ENCODE measurements at places on chromosomes 4 and X. TPM values are rescaled to one million over a fixed set of nuclear protein-coding genes. Genes with fewer than 3 reads are reported as not detected.

- H3K27ac ChIP-seq: no peak overlapping the region
- no peaks in the 10 kb centered on the region for H3K27me3 ChIP-seq
- no peak overlapping the region for H3K4me3 ChIP-seq
- no peaks in the 10 kb centered on the region for H3K36me3 ChIP-seq
- H3K4me1 ChIP-seq: no peaks in the 10 kb centered on the region
These were observed 54.2 kb downstream of the AWAT2 start for GRCh38 chrX:69995362-69996112.

DNA sequence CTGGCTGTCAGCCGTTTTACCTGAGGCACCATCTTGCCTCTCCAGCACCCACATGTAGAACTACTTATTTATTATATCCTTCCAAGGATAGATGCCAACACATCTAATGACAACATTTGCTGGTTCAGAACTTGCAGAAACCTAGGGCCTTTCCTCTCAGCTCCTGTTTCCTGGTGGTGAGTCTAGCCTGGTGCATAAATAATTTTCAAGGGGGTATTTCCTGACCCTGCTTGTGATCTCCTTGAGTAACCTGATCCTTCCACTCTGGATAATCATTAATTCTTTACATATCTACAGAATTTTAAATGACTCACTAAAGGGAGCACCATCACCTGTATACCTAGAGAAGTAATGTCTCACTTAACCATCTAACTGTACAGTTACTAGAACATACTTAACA, 153.4 kb downstream of the PPARGC1A start:
- DNase-seq: no peak
- H3K4me3 ChIP-seq: no peak overlapping the region
- no peaks in the 10 kb centered on the region for H3K4me1 ChIP-seq

DNA sequence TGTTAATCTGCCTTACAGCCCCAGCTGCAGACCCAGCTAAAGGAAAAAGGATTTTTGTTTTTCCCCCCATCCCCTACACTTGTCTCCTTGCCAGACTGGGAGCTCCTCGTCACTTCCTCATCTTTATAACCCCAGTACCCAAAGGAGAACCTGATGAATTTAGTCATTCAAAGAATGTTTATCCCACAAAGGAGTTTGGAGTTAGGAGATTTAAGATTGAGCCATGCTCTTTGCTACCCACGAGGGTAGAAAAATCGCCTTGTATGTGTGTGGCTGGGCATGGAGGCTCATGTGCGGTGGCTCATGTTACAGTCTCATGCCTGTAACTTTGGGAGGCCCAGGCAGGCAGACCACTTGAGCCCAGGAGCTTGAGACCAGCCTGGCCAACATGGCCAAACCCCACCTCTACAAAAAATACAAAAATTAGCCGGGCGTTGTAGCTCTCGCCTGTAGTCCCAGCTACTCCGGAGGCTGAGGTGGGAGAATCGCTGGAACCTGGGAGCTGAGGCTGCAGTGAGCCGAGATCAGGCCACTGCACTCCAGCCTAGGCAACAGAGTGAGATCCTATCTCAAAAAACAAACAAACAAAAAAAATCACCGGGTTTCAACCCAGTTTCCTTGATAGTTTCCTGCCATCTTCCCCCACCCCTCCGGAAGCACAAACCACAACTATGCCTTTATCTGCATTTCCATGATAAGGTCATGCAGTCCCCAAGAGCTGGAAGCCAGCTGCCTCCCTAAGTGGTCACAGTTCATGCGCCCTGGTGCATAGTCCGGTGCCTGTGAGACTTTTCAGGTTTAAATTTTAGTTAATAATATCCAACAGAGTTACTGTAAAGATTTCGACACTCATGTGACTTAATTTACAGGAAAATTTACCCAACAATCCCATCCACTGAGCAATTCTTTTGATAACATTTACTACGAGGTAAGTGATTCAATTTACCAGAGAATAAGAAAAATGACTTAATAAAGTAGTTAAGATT, 1.5 kb downstream of the CFAP97 start:
- peak; percentile 22 for DNase-seq
- H3K4me3 ChIP-seq: no peak overlapping the region

DNA sequence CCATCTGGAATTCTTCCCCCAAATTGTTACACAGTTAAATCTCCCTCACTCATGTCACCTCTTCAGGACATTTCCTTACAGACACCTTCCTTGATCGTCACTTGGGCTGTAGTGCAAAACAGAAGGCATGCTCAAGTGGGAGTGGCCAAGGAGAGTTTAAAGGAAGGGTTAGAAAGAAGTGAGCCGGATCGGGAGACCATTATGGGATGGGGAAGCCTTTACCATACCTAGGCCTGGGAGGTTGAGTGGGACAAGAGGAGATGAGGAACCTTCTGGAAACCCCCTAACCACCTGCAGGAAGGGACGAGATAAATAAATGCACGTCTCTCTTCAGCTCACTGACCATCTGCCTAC, 102.7 kb downstream of the UCHL1 start:
- no peak for DNase-seq
- no peak overlapping the region for H3K27ac ChIP-seq
- no peaks in the 10 kb centered on the region for H3K36me3 ChIP-seq
- no peak overlapping the region for H3K4me3 ChIP-seq
- no peaks in the 10 kb centered on the region for H3K27me3 ChIP-seq

DNA sequence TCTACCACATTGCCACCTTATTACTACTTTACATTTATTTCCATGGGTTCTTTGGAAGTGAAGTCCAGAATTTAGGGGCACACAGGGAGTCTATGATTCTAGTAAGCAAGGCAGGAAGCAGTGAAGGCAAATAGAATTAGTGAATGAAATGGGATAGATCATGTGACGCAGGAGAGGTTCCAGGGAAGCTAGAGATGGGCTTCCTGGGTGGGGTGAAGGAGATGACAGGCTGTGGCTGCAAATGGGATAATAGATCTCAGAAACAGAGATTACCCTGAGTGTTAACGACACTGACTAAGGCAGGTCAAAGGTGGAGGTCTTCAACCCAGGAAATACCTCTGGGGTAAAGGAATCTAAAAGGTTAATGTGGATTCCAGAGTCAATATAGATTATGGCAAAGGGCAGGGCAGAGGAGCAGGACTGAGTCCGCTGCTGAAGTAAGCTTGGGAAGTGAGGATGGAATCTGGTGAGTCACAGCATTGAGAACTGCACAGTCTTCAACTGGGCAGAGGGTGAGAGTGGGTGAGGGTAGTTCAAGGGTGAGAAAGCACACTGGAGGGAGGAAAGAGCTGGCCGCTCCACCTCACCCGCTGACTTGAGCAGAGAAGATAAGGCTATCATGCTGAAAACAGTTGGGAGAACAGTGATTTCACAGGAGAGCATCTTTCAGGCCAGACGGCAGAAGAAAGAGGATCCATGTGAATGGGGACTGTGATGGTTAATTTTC, 70.8 kb downstream of the ANXA3 start:
- no peak overlapping the region for H3K27ac ChIP-seq
- no peaks in the 10 kb centered on the region for H3K36me3 ChIP-seq
- H3K27me3 ChIP-seq: no peaks in the 10 kb centered on the region
- DNase-seq: no peak

- peak within 1 kb of the TSS; percentile 46 for H3K27ac ChIP-seq
- peak within 1 kb of the TSS; percentile 58 for H3K4me3 ChIP-seq
- peaks cover 5% of the 10 kb centered on the region for H3K36me3 ChIP-seq
- H3K27me3 ChIP-seq: no peaks in the 10 kb centered on the region
These were observed at the start of gene FAM120C for GRCh38 chrX:54182864-54183613. FAM120C (minus strand) TSS chrX:54183254; CDS start chrX:54183198, 56 bp downstream.

DNA sequence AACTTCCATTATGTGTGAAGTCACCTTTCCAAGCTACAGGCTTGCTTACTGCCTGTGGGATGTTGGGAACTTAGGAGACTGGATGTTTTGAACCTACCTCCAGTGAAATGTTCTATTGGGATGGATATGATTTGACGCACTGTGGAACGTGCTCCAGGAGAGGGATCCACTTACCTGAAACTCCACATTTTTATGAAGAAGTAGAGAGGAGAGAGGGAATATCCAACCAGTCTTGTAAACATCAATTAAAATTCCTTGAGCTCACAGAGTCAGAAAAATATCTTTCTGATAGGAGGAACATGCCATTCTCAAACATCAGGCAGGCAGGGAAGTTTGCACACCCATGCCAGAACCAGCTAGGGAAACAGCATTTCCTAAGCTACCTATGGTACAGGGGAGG, 91.1 kb upstream of the MAOA start:
- no peaks in the 10 kb centered on the region for H3K27me3 ChIP-seq
- no peak overlapping the region for H3K27ac ChIP-seq
- H3K36me3 ChIP-seq: no peaks in the 10 kb centered on the region
- H3K4me1 ChIP-seq: no peaks in the 10 kb centered on the region
- no peak overlapping the region for H3K4me3 ChIP-seq

- DNase-seq: no peak
- no peaks in the 10 kb centered on the region for H3K27me3 ChIP-seq
- H3K36me3 ChIP-seq: no peaks in the 10 kb centered on the region
- no peak overlapping the region for H3K4me3 ChIP-seq
- no peak overlapping the region for H3K27ac ChIP-seq
These were observed 17.4 kb downstream of the SORBS2 start for GRCh38 chr4:185794637-185795036.

- no peaks in the 10 kb centered on the region for H3K27me3 ChIP-seq
- no peaks in the 10 kb centered on the region for H3K36me3 ChIP-seq
- H3K4me1 ChIP-seq: no peaks in the 10 kb centered on the region
These were observed 718.9 kb downstream of the ADGRL3 start for GRCh38 chr4:61918987-61919386.

GRCh38 chr4:11446155-11446811, 17.6 kb upstream of the HS3ST1 start:
- H3K4me1 ChIP-seq: no peaks in the 10 kb centered on the region
- no peaks in the 10 kb centered on the region for H3K36me3 ChIP-seq
- H3K27ac ChIP-seq: no peak overlapping the region
- no peak for DNase-seq
- no peak overlapping the region for H3K4me3 ChIP-seq

DNA sequence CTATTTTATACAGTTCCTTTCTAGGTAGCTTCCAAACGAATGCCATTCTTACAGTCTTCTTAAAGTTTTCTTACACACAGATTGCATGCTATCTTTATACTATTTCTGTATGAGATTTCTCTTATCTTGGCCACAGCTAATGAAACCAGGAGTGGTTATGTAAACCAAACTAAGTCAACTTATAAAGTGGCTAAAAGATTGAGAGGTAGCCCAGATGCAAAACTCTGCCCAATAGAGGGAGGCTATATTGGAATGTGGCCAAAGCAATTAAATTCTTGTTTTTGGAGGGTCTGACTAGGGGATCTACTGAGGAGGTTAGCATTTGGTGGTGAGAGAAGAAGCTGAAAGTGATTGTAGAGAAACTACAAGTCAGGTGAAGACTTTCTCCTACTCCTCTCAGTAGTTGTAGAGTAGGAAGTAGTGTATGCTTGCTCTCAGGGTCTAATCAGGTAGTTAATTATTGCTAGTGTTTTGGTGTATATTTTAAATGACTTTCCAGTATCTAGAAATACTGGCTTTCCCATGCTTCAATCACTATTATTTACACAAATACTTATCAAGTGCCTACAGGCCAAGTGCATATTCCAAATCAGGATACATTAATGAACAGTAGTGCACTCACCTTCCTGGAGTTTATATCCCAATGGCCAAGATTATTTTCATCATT, 104.2 kb upstream of the HPGD start:
- DNase-seq: no peak
- no peak overlapping the region for H3K4me3 ChIP-seq
- no peaks in the 10 kb centered on the region for H3K4me1 ChIP-seq

DNA sequence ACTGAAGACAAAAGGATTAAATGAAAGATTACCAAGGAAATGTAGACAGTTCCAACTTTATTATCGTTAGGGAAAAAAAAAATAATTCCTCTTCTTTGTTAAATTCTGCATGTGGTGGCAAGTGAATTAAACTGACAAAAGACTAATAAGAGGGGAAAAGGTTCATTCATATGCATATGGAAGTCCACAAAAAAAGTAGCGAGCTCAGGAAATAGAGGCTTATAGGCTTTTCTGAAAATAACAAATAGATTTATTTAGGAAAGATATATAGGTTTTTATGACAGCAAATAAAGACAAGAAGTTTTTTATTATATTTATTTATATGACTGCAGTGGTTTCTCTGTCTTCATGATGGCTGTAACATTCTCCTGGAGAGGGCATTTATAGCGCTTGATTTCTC, 246.0 kb downstream of the NAF1 start:
- no peak for DNase-seq
- H3K27me3 ChIP-seq: no peaks in the 10 kb centered on the region
- no peak overlapping the region for H3K27ac ChIP-seq
- no peaks in the 10 kb centered on the region for H3K36me3 ChIP-seq
- H3K4me3 ChIP-seq: no peak overlapping the region

DNA sequence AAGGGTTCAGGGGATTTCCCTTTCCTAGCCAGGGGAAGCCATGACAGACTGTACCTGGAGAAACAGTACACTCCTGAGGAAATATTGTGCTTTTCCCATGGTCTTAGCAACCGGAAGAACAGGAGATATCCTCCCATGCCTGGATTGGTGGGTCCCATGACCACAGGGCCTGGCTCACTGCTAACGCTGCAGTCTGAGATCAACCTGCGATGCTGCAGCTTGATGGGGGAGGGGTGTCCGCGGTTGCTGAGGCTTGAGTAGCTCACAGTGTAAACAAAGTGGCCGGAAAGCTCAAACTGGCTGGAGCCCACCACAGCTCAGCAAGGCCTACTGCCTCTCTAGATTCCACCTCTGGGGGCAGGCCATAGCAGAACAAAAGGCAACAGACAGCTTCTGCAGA, 819.5 kb downstream of the TECRL start:
- no peaks in the 10 kb centered on the region for H3K4me1 ChIP-seq
- H3K27me3 ChIP-seq: no peaks in the 10 kb centered on the region
- no peak for DNase-seq
- H3K4me3 ChIP-seq: no peak overlapping the region

DNA sequence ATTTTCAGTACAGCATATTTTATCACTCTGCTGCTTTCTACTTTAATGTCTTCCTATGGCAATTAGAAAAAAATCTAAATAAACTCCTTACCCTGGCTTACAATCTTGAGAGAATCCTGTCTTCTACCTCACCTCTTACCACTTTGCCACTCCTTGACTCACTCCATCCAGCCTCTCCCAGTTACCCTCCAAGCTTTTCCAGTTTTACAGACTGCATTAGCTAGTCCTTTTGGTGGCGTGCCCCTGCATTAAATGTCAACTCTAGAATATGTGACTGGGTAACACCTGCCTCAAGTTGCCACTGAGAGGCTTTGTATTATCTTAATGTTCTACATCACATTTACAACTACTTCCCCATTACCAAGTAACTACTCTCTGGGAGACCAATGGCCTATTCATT, 7.5 kb upstream of the CDKL2 start:
- no peak overlapping the region for H3K27ac ChIP-seq
- 0 out of 2 replicates have a peak, but pooled peaks cover 2% of the 10 kb centered on the region for H3K36me3 ChIP-seq
- no peak overlapping the region for H3K4me3 ChIP-seq
- peaks cover 16% of the 10 kb centered on the region for H3K4me1 ChIP-seq

Gene TRAM1L1
- total RNA-seq: 5.3 TPM

Gene CFI
- 6.1 TPM for total RNA-seq

Gene NLGN4X
- 1.2 TPM for total RNA-seq

Gene SPIN2A
- not detected for total RNA-seq

Gene FSTL5
- not detected for total RNA-seq

Gene SLC9A7
- 0.63 TPM for total RNA-seq
